ENCODE measurements at places on chromosomes 7 and 10. TPM values are rescaled to one million over a fixed set of nuclear protein-coding genes. Genes with fewer than 3 reads are reported as not detected.

The NKX2-3 gene
- not detected for total RNA-seq

The IRF5 gene
- 10.1 TPM for total RNA-seq

The MTURN gene
- total RNA-seq: 10.5 TPM

The ANKRD61 gene
- total RNA-seq: 0.42 TPM

The SNCG gene
- 4.2 TPM for total RNA-seq

The NAPEPLD gene
- total RNA-seq: 5.8 TPM

The BBIP1 gene
- total RNA-seq: 68.7 TPM

The NUTM2B gene
- total RNA-seq: 0.88 TPM

The HGF gene
- total RNA-seq: not detected

The NOS3 gene
- 0.20 TPM for total RNA-seq

The TNS3 gene
- total RNA-seq: 33.3 TPM

The TRIM50 gene
- total RNA-seq: not detected

The CPA2 gene
- not detected for total RNA-seq

The NRG3 gene
- total RNA-seq: not detected

The ASB10 gene
- total RNA-seq: not detected

The SFXN2 gene
- 7.2 TPM for total RNA-seq

The SPDYE1 gene
- total RNA-seq: not detected

The TMEM236 gene
- 0.37 TPM for total RNA-seq

The CRHR2 gene
- total RNA-seq: not detected

The TRPV6 gene
- 0.30 TPM for total RNA-seq
